ENCODE measurements at places on chromosomes 2 and 18.
A peak's percentile ranks its signal among the peaks of the same experiment; 100 is the strongest.

GRCh38 chr18:33831424-33831823, 253.4 kb downstream of the ASXL3 start:
- no peak for DNase-seq

DNA sequence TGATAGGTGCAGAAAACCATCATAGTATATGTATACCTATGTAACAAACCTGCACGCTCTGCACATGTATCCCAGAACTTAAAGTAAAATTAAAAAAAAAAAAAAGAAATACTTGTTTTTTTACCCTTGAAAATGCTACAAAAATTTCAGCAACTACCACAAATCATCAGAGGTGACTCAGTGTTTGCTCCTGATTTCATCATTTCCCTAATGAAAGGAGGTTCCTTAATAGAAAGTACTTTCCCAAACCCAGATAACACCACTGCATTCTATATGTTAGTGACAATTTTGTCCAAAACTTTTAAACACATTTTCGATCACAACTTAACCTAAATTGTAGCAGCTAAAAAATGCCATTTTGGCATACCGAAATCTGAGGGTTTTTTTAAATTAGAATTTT, 163.3 kb downstream of the SLC39A10 start:
- DNase-seq = no peak

DNA sequence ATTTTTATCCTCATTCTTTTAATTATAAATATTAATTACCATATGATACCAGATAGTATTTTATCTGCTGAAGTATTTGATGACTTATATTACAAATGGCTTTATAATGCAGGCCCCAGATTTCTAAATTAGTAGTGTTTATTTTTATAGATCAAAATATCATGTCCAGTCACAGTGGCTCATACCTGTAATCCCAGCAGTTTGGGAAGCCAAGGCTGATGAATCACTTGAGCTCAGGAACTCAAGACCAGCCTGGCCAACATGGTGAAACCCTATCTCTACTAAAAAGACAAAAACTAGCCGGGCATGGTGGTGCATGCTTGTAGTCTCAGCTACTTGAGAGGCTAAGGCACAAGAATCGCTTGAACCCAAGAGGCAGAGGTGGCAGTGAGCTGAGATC, 100.1 kb upstream of the ARHGAP15 start:
- DNase-seq = no peak

- no peak for DNase-seq
These were observed 14.0 kb downstream of the PNO1 start for GRCh38 chr2:68171684-68172083.

DNA sequence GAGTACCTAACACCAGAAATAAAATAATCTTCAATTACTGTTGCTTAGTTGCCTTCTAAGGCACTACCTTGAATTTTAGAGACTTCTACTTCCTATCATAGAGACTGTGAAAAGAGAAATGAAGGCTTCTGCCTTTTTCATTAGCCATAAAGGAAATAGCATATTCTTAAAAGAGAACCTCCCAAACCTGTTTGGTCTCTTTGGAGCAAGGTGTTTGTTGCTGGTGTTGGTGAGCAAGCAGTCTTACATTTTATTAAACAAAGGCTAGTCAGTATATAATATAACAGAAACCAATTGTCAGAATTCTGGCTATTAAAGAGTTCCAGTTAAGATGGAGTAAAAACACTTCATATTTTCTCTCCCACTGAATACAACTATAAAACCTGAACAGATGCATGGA, 116.4 kb downstream of the TAF4B start:
- DNase-seq = no peak

GRCh38 chr2:23361152-23361551, 23.8 kb upstream of the KLHL29 start:
- DNase-seq = no peak

DNA sequence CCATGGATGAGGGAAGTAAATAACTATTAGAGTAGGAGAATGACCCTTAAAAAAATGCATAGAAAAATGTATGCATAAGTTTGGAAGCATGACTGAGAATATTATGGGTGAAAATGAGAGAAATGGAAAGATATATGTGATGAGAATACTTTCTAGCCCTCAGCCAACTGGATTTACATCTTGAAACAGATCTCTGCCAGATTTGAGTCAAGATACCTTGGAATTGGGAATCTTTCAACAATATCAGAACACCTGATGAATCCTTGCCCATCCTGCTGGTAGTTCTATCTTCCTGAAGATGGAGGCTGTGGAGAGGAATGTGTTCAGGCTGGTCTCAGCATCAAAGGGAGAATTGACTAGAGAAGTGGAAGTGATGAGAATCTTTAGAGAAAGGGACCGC, 5.8 kb downstream of the TET3 start:
- DNase-seq = no peak

DNA sequence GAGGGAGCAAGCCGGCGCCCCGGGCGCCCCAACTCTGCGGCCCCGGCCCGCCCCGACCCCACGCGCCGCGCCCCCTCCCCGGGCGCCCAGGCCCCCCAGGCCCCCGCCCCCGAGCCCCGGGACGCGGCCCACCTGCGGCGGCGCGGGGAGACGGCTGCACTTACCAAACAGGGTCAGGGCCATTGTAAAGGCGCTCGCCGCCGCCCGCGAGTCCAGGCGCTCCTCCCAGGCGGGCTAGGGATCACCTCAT, 526 bp downstream of the CHN1 start:
- DNase-seq = no peak

DNA sequence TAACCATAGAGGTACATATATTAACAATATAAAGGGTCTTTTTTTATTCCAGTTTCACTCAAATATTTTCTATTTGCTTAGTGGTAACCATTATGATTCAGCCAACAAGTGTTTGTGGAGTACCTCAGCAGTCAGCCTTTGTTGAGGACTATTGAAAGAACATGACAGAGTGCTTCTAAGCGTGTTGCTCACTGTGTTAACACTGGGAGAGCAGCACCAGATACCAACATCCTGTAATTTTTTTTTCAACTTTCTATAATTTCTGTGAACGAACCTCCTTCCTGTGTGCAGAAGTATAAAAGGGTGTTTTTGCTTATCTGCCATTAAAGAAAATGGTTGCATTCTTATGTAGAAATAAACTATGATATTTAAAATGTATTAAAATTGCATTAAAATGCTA, 239.0 kb downstream of the PHLPP1 start:
- DNase-seq = no peak

DNA sequence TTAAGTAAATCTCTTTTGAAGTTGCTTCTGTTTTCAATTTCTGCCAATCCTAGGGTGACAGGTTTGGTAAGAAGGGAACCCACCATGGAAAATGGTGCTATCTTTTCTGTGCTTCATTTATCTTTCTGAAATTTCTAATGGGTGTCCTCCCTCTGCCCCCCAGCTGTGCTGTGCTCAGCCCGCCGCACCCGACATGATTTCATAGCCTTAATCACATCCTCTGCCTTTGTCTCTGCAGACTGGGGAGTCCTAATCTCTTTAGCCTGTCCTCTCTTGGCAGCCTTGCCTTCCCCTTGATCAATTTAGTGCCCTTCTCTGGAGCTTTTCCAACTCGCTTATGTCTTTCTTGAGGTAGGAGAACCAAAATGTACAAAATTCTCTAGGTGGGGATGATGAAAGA, 49.3 kb downstream of the DNMT3A start:
- no peak for DNase-seq

- DNase-seq = peak; percentile 77
These were observed 27.2 kb upstream of the EML4 start for GRCh38 chr2:42141687-42142546.

DNA sequence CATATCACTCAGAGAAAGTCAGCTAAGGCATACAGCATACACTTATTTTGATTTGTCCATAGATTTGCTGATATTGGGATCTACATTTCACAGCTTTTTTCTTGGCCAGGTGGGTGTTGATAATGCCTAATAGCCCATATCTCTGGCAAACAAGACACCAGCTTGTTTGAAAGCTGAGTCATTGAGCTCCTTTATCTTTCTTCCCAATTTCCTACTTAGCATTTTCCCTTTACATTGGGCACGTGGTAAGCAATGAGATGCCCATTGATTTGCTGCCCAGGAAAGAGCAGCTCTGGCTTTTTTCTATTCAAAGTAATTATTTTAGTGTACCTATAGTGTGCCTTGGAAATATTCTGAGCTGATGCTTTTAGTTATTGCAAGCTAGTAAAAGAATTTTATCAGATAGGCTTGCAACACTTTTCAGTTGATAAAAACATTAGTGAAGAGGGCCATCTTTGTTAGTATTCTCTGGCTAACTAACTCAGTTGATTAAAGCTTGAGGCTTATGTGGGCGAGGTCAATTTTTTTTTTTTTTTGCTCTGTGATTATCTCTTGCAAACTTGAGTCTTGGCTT, 79.6 kb downstream of the OSBPL6 start:
- DNase-seq = no peak

DNA sequence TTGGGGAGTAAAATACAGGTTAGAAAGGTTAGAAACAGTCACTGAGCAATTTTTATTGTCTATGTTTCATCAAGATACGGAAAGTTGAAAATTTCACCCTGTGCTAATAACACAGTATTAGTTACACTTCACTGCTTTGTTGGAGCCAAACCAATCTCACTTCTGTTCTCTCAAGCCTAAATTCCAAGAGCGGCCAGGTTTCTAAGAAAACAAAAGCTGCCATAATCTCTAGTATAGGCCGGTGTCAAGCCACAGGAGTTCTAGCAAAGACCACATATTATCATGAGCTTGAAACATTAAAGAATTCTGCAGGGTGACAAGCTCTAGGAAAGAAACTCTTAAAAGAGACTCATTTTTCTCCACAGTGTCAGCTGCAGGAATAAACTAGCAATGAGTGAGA, 128.7 kb downstream of the TXNL1 start:
- DNase-seq = no peak

GRCh38 chr18:75438891-75439290, 11.4 kb upstream of the SMIM21 start:
- DNase-seq = no peak

DNA sequence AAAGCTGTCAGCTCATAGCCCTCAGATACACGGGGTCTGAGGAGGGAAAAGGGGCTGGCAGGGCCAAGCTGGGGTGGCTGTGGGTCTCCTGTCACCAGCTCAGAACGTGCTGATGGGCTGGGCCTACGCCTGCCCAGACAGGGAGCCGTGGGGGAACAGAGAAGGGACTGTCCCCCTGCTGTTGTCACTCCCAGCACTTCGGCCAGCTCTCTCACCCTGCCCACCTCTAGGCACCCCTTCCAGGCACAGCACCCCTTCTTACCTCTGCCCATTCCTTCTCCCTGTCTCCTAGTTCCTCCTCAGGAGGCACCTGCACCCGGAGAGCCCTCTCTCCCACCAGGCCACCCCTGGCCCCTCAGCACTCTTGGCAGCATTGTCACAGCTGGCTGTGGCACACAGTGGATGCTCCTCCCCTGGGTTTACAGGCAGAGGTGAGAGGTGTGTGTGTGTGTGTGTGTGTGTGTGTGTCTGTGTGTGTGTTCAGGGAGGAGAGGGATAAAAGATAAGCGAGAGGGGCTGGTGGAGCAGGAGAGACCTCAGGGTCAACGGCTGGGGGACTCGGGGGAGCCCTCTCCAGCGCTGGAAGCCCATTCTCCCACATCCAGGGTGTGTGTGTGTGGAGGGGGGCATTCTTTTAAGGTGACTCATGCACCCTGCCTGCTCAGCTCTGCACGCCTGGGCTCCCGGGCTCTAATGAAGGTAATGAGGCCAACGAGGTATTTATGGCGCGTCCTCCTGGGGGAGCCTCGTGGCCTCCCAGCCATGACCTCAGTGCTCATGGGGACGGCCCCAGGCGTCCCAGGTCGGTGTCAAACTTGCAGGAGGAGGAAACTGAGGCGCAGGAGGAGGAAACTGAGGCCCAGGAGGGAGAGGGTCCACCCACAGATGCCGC, 66.1 kb upstream of the SMAD7 start:
- peak; percentile 51 for DNase-seq

DNA sequence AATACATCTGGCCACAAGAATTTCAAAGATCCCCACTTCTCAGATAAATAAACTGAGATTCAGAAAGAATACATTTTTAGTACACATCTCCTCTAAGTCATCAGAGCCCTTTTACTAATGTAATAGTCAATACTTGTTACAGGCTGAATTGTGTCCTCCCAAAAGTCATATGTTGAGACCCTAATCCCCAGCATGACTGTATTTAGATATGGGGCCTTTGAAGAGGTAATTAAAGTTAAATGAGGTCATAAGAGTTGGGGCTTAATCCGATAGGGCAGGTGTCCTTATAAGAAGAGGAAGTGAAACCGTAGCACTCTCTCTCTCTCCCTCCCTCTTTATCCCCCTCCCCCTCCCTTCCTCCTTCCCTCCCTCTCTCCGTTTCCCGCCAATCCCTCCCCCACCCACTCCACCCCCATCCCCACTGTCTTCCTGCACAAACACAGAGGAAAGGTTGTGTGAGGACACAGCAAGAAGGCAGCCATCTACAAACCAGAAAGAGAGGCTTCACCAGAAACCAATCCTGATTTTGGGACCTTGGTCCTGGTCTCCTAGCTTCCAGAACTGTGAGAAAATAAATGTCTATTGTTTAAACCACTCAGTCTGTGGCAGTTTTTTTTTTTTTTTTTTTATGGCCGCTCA, 66.6 kb upstream of the ZNF397 start:
- no peak for DNase-seq

GRCh38 chr2:22221006-22221405, 1097.2 kb downstream of the TDRD15 start:
- DNase-seq = no peak

GRCh38 chr2:77398970-77399600, 123.1 kb downstream of the LRRTM4 start:
- no peak for DNase-seq

- DNase-seq = no peak
These were observed 24.9 kb downstream of the ASAP2 start for GRCh38 chr2:9231291-9232165.

- DNase-seq = peak; percentile 65
These were observed 108.5 kb upstream of the COL5A2 start for GRCh38 chr2:189287982-189288521.

- DNase-seq = no peak
These were observed 48.9 kb upstream of the COBLL1 start for GRCh38 chr2:164890544-164890943.

- DNase-seq = peak; percentile 58
These were observed 23.8 kb downstream of the FHL2 start for GRCh38 chr2:105375001-105375561.

DNA sequence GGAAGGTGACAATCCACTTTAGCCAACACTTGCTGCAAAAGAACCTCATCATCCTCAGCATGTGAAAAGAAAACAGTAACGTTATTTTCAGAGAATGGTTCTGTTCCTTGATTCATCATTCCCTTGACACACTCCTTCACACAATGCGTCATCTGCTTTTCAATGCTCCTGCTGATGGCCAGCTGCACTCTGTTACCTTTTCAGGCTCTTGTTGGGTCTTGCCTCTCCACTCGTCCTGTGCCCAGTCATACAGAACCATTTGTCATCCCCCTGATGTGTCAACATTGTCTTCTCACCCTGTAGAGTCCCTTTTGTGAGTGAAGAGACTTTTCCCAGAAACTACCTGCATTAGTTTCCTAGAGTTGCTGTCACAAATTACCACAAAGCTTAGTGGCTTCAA, 12.2 kb upstream of the DTNA start:
- DNase-seq = no peak

- no peak for DNase-seq
These were observed 322.9 kb upstream of the KCNJ3 start for GRCh38 chr2:154375579-154375931.

GRCh38 chr18:12049978-12050811, 43.4 kb upstream of the ANKRD62 start:
- no peak for DNase-seq
